ENCODE measurements at places on chromosomes 2 and 18.
A peak's percentile ranks its signal among the peaks of the same experiment; 100 is the strongest.

GRCh38 chr2:60070196-60070595 is 483.3 kb downstream of the BCL11A start:
- no peak for DNase-seq

GRCh38 chr2:69053416-69053965 is 40.5 kb downstream of the ANTXR1 start:
- no peak for DNase-seq

- DNase-seq = no peak
These were observed 178.5 kb downstream of the PDE1A start for GRCh38 chr2:182248362-182248761.

GRCh38 chr2:15615301-15615920 is 23.7 kb downstream of the DDX1 start:
- no peak for DNase-seq

DNA sequence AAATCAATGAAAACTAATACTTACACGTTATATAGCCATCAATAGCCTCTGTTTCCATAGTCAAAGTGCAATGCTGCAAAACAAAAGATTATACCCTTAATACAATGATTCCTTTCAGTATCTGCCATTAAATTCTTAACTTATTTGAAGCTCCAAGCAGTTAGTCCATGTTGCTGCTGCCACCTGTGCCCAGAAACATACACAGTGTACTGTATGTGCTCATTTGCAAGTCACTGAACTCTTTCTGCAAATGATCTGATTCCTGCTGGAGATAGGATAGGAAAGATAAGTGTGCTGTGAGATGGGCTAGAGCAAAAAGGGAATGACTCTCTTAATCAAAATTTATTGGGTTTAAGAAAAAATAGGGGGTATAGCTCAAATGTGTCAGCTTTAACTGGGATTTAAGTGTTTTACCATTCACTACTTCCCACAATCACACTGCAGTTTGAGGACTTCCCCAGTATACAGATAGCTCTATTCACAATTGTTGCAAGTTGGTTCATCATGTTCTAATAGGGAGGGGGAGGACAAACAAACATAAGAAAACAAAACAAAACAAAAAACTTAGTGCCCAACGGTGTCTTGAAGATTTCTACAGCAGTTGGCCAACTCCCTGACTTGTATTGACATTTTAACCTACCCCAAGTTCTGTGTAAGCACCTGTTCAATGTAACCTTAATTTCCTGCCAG is 2.7 kb downstream of the IKZF2 start:
- no peak for DNase-seq

GRCh38 chr2:218959141-218959731 is at the start of gene CDK5R2:
TSS of gene CDK5R2 (plus strand) at chr2:218959666. CDS start at chr2:218959821, 155 bp downstream.
- peak; percentile 53 for DNase-seq

GRCh38 chr2:161172901-161173540 is 12.8 kb downstream of the TANK start:
- DNase-seq = no peak

DNA sequence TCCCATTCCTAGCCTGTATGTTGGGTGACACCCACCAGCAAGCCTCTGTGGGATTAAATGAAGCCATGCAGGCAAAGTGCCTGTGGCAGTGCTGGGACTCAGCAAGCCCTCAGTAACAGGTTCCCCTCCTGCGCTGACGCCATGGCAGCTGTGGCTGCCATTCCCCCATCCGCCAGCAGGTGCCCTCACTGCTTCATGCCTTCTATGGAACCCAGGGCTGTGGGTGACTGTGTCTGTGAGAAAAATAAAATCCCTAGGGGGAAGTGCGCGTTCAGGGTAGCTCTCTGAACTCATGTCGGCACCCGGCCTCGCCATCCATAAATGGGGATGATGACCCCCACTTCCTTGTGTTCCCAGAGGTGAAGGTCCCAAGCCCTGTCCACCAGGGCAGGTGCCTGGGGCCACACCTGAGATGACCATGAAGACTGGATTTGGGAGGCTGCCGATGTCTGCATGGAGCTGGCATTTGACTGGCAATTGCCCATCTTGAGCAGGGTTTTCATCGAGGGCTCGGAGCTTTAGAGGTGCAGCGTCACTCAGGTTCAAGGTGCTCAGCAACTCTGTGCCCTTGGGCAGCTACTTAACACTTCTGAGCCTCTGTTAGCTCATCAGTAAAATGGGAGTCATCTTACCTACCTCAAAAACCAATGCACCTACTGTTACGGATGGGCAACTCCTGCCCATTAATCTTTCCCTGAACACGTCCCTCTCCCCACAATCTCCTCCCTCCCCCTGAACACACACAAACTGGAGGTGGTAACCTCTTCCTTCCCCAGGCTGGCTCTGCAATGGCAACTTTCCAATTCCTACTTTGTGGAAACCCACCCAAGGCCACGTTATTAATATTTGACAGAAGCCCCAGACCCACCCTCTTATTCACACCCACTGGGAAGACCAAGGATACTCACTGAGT is 2.9 kb upstream of the MAL start:
- peak; percentile 88 for DNase-seq

GRCh38 chr2:207141386-207141785 is 24.4 kb downstream of the KLF7 start:
- DNase-seq = no peak

- no peak for DNase-seq
These were observed 476.7 kb upstream of the RAB6C start for GRCh38 chr2:129502781-129503180.

DNA sequence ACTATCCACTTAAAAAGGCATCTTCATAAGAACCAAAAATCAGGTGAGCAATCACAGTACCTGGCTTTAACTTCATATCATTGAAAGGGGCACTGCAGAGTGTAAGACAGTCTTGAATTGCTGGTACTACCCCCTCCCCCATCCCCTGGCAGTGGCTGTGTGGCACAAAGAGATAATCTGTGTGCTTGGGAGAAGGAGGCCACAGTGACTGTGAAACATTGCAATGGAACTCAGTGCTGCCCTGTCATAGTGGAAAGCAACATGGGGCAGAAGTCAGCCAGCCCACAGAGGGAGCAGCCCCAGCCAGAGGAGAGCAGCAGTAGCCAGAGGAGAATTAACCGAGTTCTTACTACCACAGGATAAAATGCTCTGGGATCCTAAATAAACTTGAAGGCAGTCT is 45.3 kb upstream of the UGP2 start:
- no peak for DNase-seq

GRCh38 chr18:80074697-80075096 is 34.4 kb upstream of the ADNP2 start:
- no peak for DNase-seq

- DNase-seq = no peak
These were observed 93.5 kb downstream of the LPIN1 start for GRCh38 chr2:11839916-11840315.

- no peak for DNase-seq
These were observed 78.5 kb downstream of the TANC1 start for GRCh38 chr2:159046966-159047365.

- DNase-seq = no peak
These were observed 63.2 kb upstream of the COPS8 start for GRCh38 chr2:237022533-237022932.

GRCh38 chr2:111019381-111019780 is 101.3 kb upstream of the BCL2L11 start:
- no peak for DNase-seq

DNA sequence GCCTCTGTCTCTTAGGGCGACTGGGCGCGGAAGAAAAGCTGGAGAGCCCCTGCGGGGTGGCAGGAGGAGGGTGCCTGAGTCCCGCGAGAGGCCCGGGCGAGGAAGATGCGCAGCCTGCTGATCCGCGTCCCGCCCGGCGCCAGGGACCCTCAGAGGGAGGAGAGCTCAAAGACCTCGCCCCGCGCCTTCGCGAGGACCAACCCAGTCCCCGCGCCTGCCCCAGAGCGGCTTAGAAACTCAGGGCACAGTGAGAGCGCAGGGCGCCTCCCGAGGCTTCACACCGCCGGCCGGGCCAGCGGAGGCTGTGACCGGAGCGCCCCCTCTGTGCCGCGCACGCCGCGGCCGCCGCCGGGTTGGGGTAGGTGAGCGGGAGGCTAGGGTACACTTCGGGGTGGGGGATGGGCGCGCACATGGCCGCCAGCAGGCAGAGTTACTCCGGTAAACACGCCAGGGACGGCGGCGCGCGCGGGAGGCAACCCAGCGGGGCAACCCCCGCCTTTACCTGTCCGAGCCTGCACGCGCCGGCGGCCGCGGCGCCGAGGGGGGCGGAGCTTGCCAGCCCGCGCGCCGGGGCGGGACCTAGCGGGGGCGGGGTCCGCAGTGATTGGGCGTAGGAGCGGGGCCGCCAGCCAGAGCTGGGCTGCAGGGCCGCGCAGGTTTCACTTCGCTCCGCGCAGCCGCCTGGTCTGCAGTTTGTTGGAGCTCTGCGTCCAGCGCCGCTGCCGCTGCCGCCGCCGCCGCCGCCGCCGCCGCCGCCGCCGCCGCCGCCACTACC is at the start of gene BCL2L11:
Gene BCL2L11, plus strand, starts transcription at position 662 of the 775 bp plus-strand sequence. CDS start 2,832 bp downstream, outside the sequence.
- DNase-seq = peak; percentile 86

GRCh38 chr2:220703279-220703678 is 868.8 kb downstream of the EPHA4 start:
- no peak for DNase-seq

GRCh38 chr2:45826884-45827635 is 175.6 kb downstream of the PRKCE start:
- no peak for DNase-seq

DNA sequence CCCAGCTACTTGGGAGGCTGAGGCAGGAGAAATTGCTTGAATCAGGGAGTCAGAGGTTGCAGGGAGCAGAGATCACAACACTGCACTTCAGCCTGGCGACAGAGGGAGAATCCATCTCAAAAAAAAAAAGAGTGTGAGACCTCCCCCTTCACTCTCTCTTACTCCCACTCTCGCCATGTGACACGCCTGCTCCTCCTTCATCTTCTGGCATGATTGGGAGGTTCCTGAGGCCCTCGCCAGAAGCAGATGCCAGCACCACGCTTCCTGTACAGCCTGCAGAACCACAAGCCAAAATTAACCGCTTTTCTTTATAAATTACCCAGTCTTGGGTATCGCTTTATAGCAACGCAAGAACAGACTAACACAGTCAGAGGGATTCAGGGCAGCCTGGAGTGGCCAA is 66.3 kb upstream of the CREB1 start:
- no peak for DNase-seq

DNA sequence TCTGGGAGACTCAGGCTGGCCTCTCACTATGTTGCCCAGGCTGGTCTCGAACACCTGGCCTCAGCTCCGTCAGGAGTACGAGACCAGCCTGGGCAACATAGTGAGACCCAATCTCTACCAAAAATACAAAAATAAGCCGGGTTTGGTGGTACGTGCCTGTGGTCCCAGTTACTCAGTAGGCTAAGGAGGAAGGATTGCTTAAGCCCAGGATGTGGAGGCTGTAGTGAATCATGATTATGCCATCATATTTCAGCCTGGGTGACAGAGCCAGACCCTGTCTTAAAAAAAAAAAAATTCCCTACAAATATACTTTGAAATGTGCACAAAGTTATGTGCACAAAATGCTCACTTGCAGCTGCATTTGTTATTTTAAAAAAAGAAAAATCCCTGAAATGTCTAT is 26.3 kb upstream of the AGAP1 start:
- DNase-seq = no peak

- DNase-seq = no peak
These were observed 34.0 kb downstream of the MTHFD2 start for GRCh38 chr2:74232426-74232825.

GRCh38 chr2:235666213-235666781 is 172.5 kb downstream of the AGAP1 start:
- no peak for DNase-seq

DNA sequence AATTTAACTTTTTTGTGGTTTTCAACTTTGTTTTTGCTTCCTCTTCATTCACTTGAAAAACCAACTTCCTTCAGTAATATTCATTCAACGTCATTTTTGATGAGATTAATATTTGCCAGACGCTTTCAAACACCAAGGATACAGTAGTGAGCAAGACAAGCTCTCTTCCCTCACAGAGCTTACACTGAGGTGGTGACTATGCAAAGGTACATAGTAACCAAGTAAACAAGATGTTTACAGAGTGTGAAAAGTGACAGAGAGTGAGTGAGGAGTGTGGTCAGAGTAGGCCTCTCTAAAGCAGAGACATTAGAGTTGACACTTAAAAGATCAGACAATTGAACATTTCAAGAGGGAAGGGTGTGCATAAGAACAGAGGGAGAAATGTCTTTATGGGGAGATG is 155.5 kb downstream of the TMEM247 start:
- peak; percentile 11 for DNase-seq

DNA sequence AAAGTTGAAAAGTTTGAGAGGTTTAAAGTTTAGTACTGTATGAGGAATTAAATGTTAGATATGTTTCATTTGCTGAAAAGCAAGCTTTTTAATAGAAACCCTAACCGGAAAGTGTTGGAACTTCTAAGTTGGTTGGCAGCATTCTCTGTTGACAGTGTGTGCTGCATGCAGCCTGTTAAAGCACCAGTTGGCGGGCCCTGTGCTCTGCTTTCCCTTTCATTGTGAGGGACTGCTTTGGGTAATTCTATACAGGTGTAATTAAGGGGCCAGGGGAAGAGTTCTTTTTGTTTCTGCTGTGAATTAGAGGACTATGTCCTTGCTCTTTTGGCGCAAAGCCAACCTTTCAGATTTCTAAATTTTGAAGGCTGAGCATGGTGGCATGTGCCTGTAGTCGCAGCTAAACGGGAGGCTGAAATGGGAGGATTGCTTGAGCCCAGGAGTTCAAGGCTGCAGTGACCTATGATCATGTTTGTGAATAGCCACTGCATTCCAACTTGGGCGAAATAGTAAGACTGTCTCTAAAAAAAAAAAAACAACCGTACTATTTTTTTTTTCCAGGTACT is 20.1 kb downstream of the PLEKHB2 start:
- DNase-seq = no peak

All from activated CD4-positive, alpha-beta T cell treated with anti-CD3 and anti-CD28 coated beads, Interleukin-2, amount 10 ng/mL, durations not matched to agents 7 days and 5 days (primary cell).